NCI-H2171 (cell line): ENCODE measurements at places on chromosomes 4 and X.

DNA sequence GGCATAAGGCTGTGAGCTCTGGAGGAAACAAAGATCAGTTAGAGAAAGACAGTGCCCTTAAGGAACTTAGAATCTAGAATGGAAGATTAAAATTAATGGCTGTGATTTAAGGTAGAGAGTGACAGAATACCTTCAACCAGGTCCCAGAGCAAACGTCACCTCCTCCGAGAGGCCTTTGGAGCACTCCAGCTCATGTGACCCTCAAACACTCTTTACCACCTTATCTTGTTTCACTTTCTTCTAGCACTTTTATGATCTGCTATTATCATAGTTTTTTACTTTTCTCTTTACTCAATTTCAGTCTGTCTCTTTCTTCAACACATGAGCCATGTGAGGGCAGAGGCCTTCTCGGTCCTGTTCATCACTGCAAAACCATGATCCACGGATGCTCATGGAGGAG lies 187.0 kb downstream of the SMIM20 start:
- DNase-seq, result no peak

DNA sequence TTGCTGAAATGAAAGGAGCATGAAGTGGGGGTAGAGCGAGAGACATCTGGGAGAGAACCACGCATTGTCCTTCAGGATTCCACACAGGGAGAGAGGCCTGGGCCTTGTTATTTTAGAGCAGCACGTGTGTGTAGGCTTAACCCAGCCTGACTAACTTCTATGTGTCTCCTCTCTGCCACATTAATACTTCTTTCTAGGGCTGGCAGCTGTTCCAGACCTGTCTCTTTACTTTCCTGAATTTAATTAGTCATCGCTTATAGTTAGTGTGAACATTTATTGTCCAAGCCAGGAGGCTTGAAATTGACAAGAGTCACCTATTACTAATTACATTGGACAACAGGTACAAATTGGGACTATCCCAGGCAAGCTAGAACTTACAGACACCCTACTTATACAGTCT lies 51.3 kb downstream of the SMAD1 start:
- DNase-seq, result no peak

DNA sequence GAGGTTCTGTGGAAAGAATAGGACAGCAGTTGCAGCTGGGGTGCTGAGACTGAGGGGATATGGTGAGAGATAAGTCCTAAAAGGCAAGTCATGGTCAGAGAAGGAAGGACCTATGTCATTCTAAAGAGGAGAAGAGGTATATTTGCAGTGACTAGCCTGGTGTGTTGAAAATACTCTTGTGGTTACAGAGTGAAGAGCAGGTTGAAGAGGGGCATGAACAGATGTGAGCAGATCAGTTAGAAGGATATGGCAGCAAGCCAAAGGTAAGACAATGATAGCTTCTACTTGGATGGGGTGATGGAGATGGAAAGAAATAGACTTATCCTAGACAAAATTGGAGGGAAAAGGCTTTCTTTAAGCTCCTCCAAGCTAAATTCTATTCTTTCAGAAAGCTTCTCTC lies 469.8 kb upstream of the CPEB2 start:
- no peak for DNase-seq

- no peak for DNase-seq
These were observed 103.7 kb upstream of the AADAT start for GRCh38 chr4:170193496-170193895.

- DNase-seq, result no peak
These were observed 489.7 kb upstream of the GNPDA2 start for GRCh38 chr4:45215976-45216542.

GRCh38 chr4:48683784-48684666 lies 96.1 kb downstream of the FRYL start:
- DNase-seq, result no peak

GRCh38 chrX:54358424-54359211 lies 772 bp upstream of the WNK3 start:
- peak; percentile 78 for DNase-seq

GRCh38 chrX:70436343-70436742 lies 8.3 kb upstream of the DLG3 start:
- no peak for DNase-seq

- DNase-seq, result no peak
These were observed 297.6 kb downstream of the IDS start for GRCh38 chrX:149207518-149207917.

DNA sequence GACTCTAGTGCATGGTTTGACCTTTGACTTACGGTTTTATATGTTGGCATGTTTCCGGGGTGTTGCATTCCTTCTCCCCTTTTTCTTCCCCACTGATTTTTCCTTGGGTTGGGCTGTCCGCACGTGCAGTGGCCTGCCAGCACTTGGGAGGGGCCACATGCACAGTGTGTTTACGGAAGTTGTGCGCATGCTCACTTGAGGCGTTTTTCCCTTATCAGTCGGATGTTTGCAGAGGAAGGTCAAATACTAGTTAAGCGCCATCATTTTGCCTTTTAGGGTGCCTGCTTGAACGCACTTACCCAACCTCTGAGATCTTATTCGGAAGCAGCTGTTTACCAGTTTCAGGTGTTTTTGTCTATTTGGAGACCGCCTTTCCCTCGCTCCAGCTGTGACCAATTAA lies 653.9 kb upstream of the AADAT start:
- DNase-seq, result no peak

GRCh38 chr4:67332627-67333026 lies 212.7 kb downstream of the CENPC start:
- DNase-seq, result no peak

GRCh38 chrX:2888309-2888708 lies 40.8 kb downstream of the ARSD start:
- DNase-seq, result no peak

GRCh38 chr4:54091637-54092404 lies 8.1 kb upstream of the GSX2 start:
- peak; percentile 38 for DNase-seq

DNA sequence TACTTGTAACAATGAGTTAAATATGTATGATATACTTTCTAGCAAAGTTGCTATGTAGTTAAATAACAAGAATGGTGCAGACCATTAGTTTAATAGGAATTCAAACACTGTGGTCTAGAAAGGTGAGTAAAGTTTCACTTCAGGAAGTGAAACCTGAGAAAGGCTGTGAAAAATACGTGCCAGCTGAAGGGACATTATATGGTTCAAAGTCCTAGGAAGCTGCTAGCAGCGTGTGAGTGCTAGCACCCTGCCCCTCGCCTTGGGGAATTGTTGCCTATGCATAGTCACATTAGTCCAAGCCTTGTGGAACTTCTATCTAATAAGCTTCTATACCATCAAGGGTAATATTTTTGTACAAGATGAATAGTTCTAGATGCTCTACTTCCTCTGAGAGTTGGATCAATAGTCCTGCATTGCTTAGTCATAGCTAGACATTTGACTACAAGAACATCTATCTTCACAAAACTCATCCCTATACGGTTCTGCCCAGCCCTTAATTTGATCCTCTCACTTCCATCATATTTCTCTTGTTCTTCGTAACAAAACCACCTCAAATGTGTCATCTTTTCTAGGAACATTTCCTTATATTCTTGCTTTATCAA lies 45.8 kb upstream of the ARSJ start:
- no peak for DNase-seq

DNA sequence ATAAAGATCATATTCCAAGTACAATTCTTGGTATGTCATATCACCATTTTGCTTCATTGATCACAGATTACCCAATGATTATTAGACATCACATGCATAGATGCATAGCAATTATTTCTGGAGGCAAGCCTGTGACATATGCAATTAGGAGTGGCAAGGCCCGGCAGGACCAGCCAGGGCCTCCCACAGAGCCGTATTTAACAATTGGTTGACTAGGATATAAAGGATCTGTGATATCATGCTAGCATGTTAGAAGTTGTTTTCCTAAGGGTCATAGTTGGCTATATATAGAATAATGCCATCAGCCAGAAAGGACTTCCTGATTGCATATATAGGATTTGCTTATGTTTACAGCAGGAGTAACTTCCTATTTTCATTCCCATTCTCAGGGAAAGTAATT lies 103.5 kb upstream of the OTUD4 start:
- no peak for DNase-seq

- no peak for DNase-seq
These were observed 133.8 kb downstream of the PALLD start for GRCh38 chr4:168630445-168631187.

DNA sequence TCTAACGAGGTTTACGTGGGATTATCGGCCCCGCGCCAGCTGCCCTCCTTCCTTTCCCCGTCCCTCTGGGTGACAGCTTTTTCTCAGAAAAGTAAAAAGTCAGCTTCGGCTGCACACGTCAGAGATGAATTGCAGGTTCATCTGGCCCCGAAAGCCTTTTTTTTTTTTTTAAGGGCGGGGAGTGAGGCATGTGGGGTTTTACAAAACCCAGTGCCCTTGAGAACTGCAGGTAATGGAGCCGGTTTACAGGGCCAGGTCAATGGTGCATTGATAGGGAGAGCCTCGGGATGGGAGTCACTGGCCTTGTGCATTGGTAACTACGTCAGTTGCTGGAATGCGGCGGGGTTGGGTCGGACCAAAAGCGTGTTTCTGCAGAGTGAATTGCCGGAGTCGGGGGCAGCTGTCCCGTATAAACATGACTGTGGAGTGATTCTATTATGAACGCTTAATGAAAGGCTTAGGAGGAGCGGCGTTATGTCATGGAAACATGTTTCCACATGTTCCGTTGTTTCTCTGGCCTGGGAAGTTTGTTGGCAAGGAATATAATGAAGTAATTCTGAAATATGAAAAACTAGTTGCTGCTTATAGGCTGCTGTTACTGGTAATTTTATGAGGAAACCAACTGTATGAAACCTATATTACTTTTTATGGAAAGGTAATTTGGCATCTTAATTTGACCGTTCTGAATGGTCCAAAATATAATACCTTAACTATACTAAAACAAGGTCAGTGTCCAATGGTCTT lies 1.1 kb downstream of the HSPA4L start:
- peak; percentile 0 for DNase-seq

DNA sequence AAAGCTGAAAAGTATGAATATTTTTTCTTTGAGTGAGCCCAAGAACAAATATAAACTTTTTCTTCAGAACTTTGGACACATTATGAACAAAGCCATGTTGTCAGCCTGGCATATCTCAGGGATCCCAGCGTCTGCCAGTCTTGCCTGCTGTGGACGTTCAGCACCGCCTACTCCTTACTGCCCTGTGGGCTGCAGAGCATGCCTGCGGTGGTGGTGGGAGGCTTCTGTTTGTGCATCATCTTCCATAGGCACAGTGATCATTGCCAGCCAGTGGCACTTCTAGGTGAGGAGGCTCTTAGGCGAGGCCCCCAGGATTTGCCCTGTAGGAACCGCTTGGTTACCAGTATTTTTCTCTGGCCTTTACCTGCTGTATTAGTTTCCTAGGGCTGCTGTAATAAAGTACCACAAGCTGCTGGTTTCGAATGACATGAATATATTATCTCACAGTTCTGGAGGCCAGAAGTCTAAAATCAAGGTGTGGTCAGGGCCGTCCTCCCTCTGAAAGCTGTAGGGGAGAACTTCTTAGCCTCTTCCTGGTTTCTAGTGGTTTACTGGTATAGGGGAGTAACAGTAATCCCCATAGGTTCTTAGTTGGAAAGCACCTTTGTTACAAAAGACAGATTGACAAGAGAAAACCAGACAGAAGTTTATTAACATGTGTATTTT lies 15.4 kb downstream of the ANXA3 start:
- DNase-seq, result no peak

DNA sequence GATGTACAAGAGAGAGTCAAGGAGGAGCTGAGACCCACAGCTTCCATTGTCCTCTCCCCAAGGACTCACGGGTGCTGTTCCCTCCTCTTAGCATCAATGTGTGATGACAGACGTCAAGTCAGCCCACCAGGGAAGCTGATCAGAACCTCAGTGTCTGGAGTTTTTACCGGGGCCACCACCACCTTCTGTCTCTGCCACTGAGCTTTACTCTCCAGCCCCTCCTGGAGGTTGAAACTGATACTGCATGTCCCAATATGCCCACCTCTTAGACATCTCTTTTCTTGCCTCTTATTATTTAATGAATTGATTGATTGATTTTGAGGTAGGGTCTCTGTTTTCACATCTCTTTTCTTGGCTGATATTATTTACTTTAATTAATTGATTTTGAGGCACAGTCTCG lies 10.3 kb upstream of the AKAP17A start:
- DNase-seq, result no peak

GRCh38 chr4:114277690-114278089 lies 298.2 kb upstream of the ARSJ start:
- DNase-seq, result no peak

DNA sequence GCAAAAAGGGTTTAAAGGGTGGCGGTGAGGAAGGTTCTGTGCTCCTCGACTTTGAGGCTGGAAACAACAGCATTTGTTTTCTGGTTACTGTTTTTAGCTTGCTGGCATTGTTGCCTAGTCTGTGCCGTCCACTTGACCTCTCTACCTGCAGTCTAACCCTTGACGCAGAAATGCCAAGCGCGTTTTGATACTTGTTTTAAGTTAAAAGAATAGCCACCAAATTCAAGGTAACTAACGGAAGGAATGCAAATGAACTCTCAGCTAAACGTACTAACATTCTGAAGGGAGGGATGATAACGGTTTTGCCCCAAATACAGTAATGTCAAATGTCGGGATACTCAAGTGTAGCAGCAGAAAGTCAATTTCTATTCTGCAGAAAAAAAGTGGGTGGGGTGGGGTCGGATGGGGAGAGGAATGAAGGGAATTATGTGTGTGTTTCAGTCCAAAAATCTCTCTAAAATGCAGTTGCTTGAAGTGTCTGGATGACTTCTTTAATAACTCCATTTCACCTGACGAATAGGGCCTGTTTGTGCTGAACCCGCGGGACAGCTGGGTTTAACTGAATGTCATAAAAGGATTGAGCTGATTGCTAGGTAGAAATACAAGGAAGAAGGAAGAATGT lies 3.4 kb upstream of the NKX6-1 start:
- DNase-seq, result no peak

DNA sequence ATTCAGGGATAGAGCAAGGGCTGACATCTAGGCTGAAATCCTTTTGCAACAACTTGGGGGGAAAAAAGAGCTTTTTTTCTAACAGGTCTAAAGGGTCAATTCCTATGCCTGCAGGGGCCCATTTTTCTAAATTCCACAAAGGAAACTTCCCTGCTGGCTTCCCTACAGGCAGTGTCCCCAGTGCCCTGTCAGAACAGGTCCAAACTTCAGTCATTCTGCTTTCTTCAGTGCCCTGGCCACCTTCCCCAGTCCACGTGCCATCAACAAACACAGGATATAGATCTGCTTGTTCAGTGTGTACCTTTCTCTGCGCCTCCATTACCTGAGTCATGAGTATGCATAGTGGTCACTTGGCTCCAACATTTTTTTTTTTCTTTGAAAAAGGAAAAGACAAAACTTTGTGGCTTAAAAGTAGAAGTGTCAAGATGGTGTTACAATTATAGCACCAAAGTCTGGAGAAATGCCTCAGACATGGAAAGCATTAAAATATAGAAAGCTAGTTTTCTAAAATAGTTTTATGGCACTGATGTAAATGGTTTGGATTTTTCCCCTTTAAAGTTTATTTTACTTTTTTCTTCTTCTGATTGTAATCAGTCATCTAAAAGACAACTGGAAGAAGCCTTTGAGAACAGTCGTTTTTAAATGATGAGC lies 84.0 kb upstream of the JADE1 start:
- DNase-seq, result no peak

DNA sequence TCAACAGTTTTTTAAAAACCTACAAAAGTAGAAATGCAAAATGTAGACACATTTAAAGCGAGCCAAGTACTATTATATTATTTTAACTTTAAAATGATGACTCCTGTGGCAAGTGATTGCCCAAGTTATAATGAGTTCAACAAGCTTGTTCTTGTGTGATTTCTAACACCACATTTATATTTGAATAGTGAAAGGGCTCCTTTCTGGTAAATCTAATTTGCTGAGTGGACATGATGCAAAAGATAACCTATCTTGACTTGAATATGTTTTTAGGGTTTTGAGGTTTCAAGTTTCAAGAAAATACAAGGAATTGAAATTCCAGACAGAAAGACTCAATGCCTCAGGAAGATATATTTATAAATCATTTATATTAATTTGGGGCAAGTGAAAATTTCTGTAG lies 1.1 kb upstream of the EPGN start:
- no peak for DNase-seq
